ENCODE measurements at places on chromosomes 12 and 14. TPM values are rescaled to one million over a fixed set of nuclear protein-coding genes. Genes with fewer than 3 reads are reported as not detected.
A peak's percentile ranks its signal among the peaks of the same experiment; 100 is the strongest.

The PLEKHG7 gene
- not detected for polyA plus RNA-seq

The CD69 gene
- 1,049 TPM for polyA plus RNA-seq

DNA sequence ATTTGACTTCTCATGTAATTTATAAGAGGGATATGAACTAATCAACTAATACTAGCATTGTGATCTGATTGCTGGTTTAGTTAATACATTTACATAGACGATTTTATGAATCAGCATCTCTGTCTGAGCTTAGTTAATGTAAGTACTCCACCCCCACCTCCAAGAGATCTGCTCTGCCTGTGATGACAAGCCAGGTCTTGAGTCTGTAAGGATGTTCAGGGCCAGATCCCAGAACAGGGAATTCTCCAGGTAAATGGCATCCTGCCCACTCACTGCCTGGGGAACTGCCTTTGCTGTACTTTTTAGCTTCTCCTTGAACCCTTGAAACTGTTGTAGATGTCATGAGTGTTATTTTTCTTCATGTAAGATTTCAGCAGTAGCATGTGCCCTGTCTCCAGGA lies 289.8 kb downstream of the RGS6 start:
- peaks cover 9% of the 10 kb centered on the region for H3K27me3 ChIP-seq
- no peak overlapping the region for H3K4me3 ChIP-seq
- no peak for DNase-seq
- H3K36me3 ChIP-seq: peaks cover 14% of the 10 kb centered on the region

DNA sequence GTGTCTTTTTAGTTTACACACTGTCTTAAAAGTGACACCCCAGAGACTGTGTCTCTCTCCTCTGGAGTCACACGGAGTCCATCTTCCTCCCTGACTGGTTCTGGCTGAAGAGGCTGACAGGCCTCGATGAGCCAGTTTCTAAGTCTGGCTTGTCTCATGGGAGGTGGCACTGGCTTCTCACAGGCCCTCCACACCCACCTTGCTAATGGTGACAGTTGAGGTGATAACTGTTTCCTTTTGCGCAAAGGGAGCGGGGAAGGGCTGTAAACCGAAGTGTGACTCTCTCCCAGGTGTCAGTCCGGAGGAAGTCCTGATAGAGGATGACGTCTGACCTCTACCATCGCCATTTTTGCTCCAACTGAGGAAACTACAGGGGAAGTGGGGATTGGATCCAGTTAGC lies 30.2 kb downstream of the KCTD10 start:
- no peak for DNase-seq
- H3K27me3 ChIP-seq: no peaks in the 10 kb centered on the region
- H3K4me3 ChIP-seq: no peak overlapping the region
- H3K36me3 ChIP-seq: peaks cover 12% of the 10 kb centered on the region

DNA sequence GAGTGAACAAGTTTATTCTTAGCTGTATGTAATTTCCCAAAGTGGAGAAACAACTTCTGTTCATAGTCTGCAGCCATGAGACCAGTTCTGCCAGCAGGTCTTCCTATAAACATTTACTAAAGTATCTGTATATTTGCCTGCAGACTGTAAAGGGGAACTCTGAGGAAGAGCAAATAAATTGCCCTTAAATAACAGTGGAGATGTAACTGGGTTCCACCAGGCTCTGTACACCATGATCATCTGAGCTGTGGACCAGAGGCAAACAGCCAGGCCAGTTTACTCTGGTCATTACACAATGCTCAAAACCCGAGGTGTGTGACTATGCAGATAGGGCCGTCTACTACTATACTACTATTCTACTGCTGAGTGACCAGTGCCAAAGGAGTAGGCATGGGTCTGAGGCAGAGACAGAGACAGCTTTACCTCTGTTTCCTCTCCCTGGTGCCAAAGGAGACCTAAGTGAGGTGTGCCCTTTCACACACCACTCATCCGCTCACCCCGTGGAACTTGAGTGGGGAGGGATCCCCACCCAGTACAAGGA lies 21.1 kb upstream of the CERS5 start:
- no peaks in the 10 kb centered on the region for H3K36me3 ChIP-seq
- H3K27ac ChIP-seq: peak overlapping the region; percentile 94
- no peak overlapping the region for H3K4me3 ChIP-seq
- H3K4me1 ChIP-seq: peaks cover 15% of the 10 kb centered on the region
- DNase-seq: no peak
- H3K27me3 ChIP-seq: no peaks in the 10 kb centered on the region

GRCh38 chr14:95445676-95446075 lies 70.8 kb downstream of the SYNE3 start:
- no peak for DNase-seq
- H3K27ac ChIP-seq: no peak overlapping the region

DNA sequence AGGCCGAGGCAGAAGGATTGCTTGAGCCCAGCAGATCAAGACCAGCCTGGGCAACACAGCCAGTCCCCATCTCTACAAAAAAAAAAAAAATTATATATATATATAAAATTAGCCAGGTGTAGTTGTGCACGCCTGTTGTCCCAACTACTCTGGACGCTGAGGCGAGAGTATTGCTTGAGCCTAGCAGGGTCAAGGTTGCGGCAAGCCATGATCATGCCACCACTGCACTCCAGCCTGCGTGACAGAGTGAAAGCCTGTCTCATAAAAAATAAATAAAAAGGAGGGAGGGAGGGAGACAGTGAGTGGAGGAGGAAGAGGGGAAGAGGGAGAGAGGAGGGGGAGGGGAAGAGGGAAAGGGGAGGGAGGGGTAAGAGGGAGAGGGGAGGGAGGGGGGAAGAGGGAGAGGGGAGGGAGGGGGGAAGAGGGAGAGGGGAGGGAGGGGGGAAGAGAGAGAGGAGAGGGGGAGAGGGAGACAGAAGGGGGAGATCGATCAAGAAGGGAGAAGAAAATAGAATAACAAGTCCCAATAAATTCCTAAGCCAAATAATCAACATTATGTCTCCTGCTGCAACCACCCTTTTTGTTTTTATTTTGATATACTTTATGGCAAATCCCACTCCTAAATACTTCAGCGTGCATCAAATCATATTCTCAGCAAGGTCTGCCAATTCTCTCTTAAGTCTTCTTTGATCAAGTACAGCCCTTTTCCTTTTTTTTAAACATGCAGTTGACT lies 163.9 kb downstream of the MED13L start:
- H3K4me1 ChIP-seq: peaks cover 41% of the 10 kb centered on the region
- no peak overlapping the region for H3K4me3 ChIP-seq
- DNase-seq: no peak
- no peaks in the 10 kb centered on the region for H3K27me3 ChIP-seq
- H3K27ac ChIP-seq: no peak overlapping the region

DNA sequence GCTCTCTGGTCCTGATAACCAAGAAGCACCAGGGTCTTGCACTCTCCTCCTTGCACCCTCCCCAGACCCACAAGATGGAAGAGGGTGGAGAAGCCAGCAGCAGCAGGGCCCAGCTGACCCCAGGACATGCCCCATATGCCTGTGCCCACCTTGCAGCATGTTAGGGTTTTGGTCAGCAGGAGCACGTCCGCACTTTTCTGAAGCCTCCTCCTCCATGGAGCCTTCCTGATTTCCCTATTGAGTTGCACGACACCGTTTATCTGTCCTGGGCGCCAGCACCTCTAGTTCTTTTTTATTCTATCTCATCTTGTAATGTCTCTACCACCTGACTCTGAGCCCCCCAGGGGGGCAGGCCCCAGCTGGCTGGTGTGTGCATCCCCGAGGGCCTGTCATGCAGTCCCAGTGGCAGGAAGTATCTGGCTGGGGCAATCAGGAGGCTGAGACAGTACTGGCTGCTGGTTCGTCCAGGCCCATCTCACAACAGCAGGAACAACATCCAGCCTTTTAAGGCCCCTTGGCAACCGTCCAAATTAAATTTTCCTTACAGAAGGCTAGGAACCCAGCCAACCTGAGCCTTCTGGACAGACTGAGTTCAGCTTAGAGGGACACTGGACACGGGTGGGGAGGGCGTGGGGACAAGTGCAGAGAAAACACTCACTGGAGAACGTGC lies 39.6 kb downstream of the CCDC85C start:
- no peak overlapping the region for H3K27ac ChIP-seq
- peaks cover 12% of the 10 kb centered on the region for H3K27me3 ChIP-seq
- no peaks in the 10 kb centered on the region for H3K4me1 ChIP-seq
- no peak overlapping the region for H3K4me3 ChIP-seq
- H3K36me3 ChIP-seq: no peaks in the 10 kb centered on the region
- DNase-seq: no peak

DNA sequence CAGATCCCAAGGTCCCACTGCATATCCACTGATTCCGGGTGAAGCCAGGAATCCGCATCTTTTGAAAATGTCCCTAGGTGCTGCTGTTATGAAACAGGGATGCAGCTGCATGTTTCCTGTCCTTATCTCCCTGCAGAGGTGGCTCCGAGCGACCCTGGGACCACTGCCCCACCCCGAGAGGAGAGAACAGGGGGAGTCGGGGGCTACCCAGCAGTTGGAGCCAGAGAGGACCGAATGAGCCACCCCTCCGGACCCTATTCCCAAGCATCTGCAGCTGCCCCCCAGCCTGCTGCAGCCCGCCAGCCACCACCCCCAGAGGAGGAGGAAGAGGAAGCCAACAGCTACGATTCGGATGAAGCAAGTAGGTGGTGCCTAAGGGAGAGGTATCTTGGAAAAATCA lies 30.3 kb upstream of the OAS1 start:
- no peaks in the 10 kb centered on the region for H3K4me1 ChIP-seq
- no peak overlapping the region for H3K4me3 ChIP-seq
- DNase-seq: no peak
- H3K36me3 ChIP-seq: no peaks in the 10 kb centered on the region
- peaks cover 14% of the 10 kb centered on the region for H3K27me3 ChIP-seq

- H3K27me3 ChIP-seq: no peaks in the 10 kb centered on the region
- no peaks in the 10 kb centered on the region for H3K4me1 ChIP-seq
- no peak for DNase-seq
- H3K36me3 ChIP-seq: no peaks in the 10 kb centered on the region
- H3K4me3 ChIP-seq: no peak overlapping the region
Measured at GRCh38 chr12:86081843-86082242, 174.3 kb downstream of the MGAT4C start.

GRCh38 chr14:24844011-24844410 lies 205.9 kb downstream of the STXBP6 start:
- no peaks in the 10 kb centered on the region for H3K36me3 ChIP-seq
- DNase-seq: no peak
- H3K27ac ChIP-seq: no peak overlapping the region
- no peak overlapping the region for H3K4me3 ChIP-seq
- no peaks in the 10 kb centered on the region for H3K4me1 ChIP-seq

GRCh38 chr14:73862480-73862879 lies 10.8 kb downstream of the PTGR2 start:
- no peaks in the 10 kb centered on the region for H3K36me3 ChIP-seq
- H3K27me3 ChIP-seq: no peaks in the 10 kb centered on the region
- no peak overlapping the region for H3K27ac ChIP-seq
- DNase-seq: no peak

All from naive B cell (primary cell).